ENCODE measurements at places on chromosomes 1 and 21.
A peak's percentile ranks its signal among the peaks of the same experiment; 100 is the strongest.

- no peaks in the 10 kb centered on the region for H3K27me3 ChIP-seq
- no peak overlapping the region for H3K27ac ChIP-seq
- no peak overlapping the region for H3K4me3 ChIP-seq
- peaks cover 2% of the 10 kb centered on the region for H3K4me1 ChIP-seq
- no peak for DNase-seq
- no peaks in the 10 kb centered on the region for H3K36me3 ChIP-seq
Observed at GRCh38 chr1:41523949-41524675, 39.6 kb upstream of the EDN2 start.

GRCh38 chr21:44438531-44439210 lies 16.6 kb upstream of the LRRC3 start:
- H3K4me3 ChIP-seq, result no peak overlapping the region
- H3K4me1 ChIP-seq, result no peaks in the 10 kb centered on the region
- no peaks in the 10 kb centered on the region for H3K27me3 ChIP-seq
- H3K27ac ChIP-seq, result no peak overlapping the region
- no peak for DNase-seq

GRCh38 chr1:78869136-78869535 lies 137.4 kb downstream of the ADGRL4 start:
- no peaks in the 10 kb centered on the region for H3K27me3 ChIP-seq
- H3K4me3 ChIP-seq, result no peak overlapping the region
- DNase-seq, result no peak
- H3K4me1 ChIP-seq, result no peaks in the 10 kb centered on the region
- no peak overlapping the region for H3K27ac ChIP-seq
- no peaks in the 10 kb centered on the region for H3K36me3 ChIP-seq

GRCh38 chr1:40183055-40183710 lies 22.0 kb downstream of the RLF start:
- DNase-seq, result peak; percentile 30
- no peaks in the 10 kb centered on the region for H3K4me1 ChIP-seq
- no peaks in the 10 kb centered on the region for H3K36me3 ChIP-seq
- no peak overlapping the region for H3K4me3 ChIP-seq

DNA sequence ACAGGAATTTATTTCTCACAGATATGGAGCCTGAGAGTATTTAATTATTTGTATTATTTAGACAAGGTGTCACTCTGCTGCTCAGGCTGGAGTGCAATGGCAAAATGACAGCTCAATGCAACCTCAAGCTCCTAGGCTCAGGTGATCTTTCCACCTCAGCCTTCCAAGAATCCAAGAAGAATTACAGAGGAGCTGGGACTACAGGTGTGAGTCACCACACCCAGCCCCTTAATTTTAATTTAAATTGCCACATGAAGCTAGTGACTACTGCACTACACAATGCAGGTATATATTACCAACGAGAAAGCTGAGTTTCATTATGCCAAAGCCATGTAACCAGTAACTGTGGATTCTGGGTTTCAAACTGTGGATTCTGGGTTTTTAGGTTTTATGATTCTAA lies 2.1 kb downstream of the KHDC4 start:
- H3K27ac ChIP-seq, result no peak overlapping the region
- peaks cover 26% of the 10 kb centered on the region for H3K4me1 ChIP-seq
- DNase-seq, result no peak
- no peak overlapping the region for H3K4me3 ChIP-seq

- H3K36me3 ChIP-seq, result no peaks in the 10 kb centered on the region
- H3K27ac ChIP-seq, result no peak overlapping the region
- no peak overlapping the region for H3K4me3 ChIP-seq
- no peaks in the 10 kb centered on the region for H3K4me1 ChIP-seq
- no peak for DNase-seq
Observed at GRCh38 chr1:111274653-111275052, 16.0 kb upstream of the CHIA start.

GRCh38 chr1:55150880-55151588 lies 64.1 kb downstream of the USP24 start:
- no peaks in the 10 kb centered on the region for H3K27me3 ChIP-seq
- no peak for DNase-seq
- H3K36me3 ChIP-seq, result no peaks in the 10 kb centered on the region
- H3K27ac ChIP-seq, result no peak overlapping the region
- no peak overlapping the region for H3K4me3 ChIP-seq
- H3K4me1 ChIP-seq, result no peaks in the 10 kb centered on the region

GRCh38 chr1:55483523-55483922 lies 268.4 kb upstream of the USP24 start:
- peaks cover 8% of the 10 kb centered on the region for H3K4me1 ChIP-seq
- H3K27me3 ChIP-seq, result no peaks in the 10 kb centered on the region
- DNase-seq, result no peak
- no peaks in the 10 kb centered on the region for H3K36me3 ChIP-seq
- H3K27ac ChIP-seq, result no peak overlapping the region
- no peak overlapping the region for H3K4me3 ChIP-seq

- peaks cover 13% of the 10 kb centered on the region for H3K4me1 ChIP-seq
- DNase-seq, result no peak
- no peaks in the 10 kb centered on the region for H3K27me3 ChIP-seq
- H3K36me3 ChIP-seq, result no peaks in the 10 kb centered on the region
- no peak overlapping the region for H3K4me3 ChIP-seq
- no peak overlapping the region for H3K27ac ChIP-seq
Observed at GRCh38 chr21:31887391-31887841, 14.6 kb downstream of the HUNK start.

GRCh38 chr1:15167386-15167785 lies 13.8 kb downstream of the TMEM51 start:
- H3K27ac ChIP-seq, result no peak overlapping the region
- H3K4me3 ChIP-seq, result no peak overlapping the region
- no peak for DNase-seq
- H3K36me3 ChIP-seq, result no peaks in the 10 kb centered on the region
- H3K27me3 ChIP-seq, result no peaks in the 10 kb centered on the region
- no peaks in the 10 kb centered on the region for H3K4me1 ChIP-seq

DNA sequence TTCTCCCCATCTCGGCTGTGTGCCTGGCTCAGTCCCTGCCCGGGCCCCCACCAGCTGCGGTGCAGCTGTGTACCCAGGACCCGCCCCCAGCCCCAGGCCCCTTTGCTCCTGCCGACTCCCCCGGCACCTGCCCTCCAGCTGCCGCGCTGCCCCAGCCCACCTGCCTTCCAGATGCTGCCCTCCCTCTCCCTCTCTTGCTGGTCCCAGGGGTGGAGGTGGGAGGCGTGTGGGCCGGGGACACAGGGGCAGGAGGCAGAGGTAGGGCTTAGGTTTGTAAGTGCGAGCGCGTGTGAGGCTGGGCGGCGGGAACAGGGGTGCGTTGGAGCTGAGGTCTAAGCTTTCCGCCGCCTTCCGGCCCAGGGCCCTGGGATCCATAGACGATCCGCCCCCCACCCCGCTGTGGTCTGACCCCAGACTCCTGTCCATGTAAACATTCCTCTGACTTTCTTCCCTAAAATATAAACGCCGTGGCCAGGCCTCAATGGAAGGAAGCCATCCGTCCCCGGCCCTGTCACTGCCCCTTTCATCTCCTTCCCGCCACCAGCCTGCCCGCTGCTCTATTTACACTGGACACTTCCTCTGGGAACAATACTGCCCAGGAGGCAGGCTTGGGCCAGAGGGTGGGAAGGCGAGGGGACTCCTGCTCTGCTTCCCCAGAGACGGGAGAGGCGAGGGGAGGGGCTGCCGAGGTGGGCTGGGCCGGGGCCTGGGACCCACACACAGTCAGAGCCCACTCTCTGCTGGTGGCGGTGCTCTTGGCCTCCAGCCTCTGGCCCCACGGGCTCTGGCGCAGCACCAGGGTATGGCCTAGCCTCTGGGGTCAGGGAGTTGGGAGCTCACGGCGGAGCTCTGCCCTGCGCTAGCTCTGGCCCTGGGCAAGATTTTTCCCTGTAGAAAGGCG lies 128.3 kb downstream of the CASZ1 start:
- H3K36me3 ChIP-seq, result no peaks in the 10 kb centered on the region
- DNase-seq, result peak; percentile 31
- no peak overlapping the region for H3K4me3 ChIP-seq
- no peaks in the 10 kb centered on the region for H3K27me3 ChIP-seq
- H3K4me1 ChIP-seq, result peaks cover 45% of the 10 kb centered on the region
- H3K27ac ChIP-seq, result no peak overlapping the region

DNA sequence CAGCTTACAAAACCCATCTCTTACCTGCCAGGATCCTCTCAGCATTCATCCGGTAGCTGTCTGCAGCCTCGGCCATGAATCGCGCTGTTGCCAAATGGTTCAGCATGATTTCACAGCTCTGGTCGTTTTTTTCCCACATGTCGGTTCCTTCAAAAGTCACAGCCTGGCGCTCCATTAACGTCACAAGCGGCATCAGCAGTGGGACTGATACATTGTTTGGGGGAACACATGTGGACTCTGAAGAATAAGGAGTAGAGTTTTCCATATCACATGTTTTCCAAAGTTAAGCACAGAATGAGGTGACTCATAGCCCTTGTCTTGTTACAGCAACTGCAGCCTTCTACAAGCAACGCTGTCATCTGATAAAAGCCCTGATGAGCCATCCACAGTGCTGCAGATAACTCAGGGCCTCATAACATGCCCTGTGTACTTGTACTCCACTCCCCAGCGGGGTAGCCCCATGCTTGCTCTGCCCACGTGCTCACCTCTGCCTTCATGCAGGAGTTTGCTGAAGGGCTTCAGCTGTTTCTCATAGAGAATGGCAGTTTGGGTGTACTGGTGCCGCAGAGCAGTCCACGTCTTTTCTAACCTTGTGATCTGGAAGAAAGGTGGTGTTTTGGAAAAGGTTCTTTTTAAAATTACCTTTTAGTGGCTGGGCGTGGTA lies 114.2 kb downstream of the BCAR3 start:
- no peaks in the 10 kb centered on the region for H3K36me3 ChIP-seq
- H3K27ac ChIP-seq, result peak overlapping the region; percentile 86
- DNase-seq, result peak; percentile 90
- no peak overlapping the region for H3K4me3 ChIP-seq
- H3K4me1 ChIP-seq, result peaks cover 21% of the 10 kb centered on the region

- H3K36me3 ChIP-seq, result no peaks in the 10 kb centered on the region
- peak overlapping the region; percentile 51 for H3K27ac ChIP-seq
- H3K4me3 ChIP-seq, result no peak overlapping the region
Observed at GRCh38 chr1:11929849-11930248, 3.6 kb upstream of the KIAA2013 start.

DNA sequence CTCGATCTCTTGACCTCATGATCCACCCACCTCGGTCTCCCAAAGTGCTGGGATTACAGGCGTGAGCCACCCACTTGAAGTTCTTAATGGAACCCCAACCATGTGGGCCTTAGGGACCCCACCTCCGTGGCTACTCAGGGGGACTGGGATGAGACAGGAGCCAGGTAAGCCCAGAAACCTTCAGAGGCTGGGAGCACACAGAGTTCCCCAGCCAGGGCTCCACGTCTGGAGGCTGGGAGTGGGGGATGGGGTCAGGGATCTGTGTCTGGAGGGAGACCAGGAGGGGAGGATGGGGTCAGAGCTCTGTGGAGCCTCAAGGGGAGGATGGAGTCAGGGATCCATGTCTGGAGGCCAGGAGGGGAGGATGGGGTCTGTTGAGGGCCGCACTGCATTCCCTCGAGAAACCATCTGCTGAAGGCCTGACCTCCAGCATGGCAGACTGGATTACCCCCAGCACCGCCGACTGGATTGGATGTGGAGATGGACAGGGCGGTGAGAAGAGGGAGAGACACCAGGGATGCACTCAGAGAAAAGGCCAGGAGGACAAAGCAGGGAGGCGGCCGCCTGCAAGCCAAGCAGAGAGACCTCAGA lies 2.1 kb upstream of the FTCD start:
- H3K27me3 ChIP-seq, result no peaks in the 10 kb centered on the region
- peak; percentile 4 for DNase-seq
- no peak overlapping the region for H3K27ac ChIP-seq
- H3K36me3 ChIP-seq, result no peaks in the 10 kb centered on the region

DNA sequence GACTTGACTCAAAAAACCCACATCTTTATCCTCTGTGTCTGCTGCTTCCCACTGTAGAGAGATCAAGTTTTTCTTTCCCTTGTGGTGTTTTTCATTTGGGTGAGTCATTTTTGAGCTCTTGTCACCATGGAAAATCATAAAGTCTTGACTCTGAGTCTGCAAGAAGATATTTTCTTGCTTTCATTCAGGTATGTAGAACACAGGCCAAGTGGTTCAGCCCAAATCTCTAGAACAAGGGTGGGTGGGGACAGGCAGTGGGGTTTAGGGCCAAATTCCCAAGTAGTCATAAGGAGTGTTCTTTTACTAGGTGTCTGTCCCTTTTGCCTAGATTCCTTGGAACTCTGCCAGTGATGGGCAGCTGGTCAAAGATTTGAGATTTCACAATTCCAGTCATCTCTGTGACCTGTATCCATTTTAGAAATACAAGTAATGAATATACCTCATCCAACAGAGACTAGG lies 21.5 kb upstream of the ARHGAP29 start:
- H3K27me3 ChIP-seq, result no peaks in the 10 kb centered on the region
- H3K4me1 ChIP-seq, result no peaks in the 10 kb centered on the region
- no peak overlapping the region for H3K4me3 ChIP-seq
- no peaks in the 10 kb centered on the region for H3K36me3 ChIP-seq
- DNase-seq, result peak; percentile 28

- DNase-seq, result peak; percentile 91
- H3K36me3 ChIP-seq, result no peaks in the 10 kb centered on the region
- no peaks in the 10 kb centered on the region for H3K27me3 ChIP-seq
- peak within 1 kb of the TSS; percentile 96 for H3K27ac ChIP-seq
- peak within 1 kb of the TSS; percentile 68 for H3K4me3 ChIP-seq
- peaks cover 39% of the 10 kb centered on the region for H3K4me1 ChIP-seq
Observed at GRCh38 chr1:153626904-153627714, at the start of gene S100A13. Gene S100A13, minus strand, starts transcription at chr1:153627505. Its CDS starts 1,033 bp downstream, at chr1:153626472.

- H3K4me3 ChIP-seq, result no peak overlapping the region
- H3K27ac ChIP-seq, result no peak overlapping the region
- H3K27me3 ChIP-seq, result peaks cover 2% of the 10 kb centered on the region
- H3K36me3 ChIP-seq, result no peaks in the 10 kb centered on the region
- DNase-seq, result no peak
Observed at GRCh38 chr1:232040260-232040659, 413.7 kb downstream of the DISC1 start.

DNA sequence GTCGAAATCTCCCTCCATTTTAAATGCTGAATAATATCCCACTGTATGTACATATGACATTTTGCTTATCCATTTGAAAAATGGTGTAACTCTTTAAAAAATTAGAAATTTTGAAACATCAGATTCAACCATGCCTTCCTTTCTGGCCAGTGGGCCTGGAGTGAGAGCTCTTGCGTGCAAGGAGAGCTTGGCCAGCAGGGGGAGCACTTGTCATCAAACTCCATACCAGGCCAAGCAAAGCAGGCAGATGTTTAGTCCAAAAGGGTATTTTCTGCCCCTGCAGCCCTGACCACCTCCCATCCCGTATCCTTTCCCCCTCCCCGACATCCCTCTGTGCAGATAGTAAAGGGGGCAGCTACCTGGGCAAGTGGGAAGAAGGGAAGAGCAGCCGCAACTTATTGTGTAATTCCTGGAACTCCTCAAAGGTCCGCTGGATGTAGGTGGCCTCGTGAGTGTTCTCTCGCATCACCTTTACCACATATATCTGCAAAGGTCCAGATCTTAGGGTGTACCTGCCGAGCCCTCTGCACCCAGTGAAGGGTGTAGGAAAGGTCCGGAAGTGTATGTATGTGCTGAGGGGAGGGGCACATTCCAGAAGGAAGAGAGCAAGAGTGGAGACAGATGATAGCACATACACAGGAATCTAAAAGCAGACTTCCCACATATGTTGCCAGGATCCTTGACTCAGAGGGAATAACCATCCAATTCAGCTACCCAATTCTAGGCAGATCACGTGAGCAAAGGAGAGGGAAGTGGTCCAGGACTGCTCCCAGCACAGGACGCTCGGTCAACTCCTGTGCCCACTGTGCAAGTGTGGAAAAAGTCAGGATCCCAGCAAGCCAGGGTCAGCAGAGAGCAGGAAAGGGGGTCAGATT lies 19.9 kb upstream of the PPP1R15B start:
- peak; percentile 89 for DNase-seq
- no peaks in the 10 kb centered on the region for H3K27me3 ChIP-seq
- H3K36me3 ChIP-seq, result no peaks in the 10 kb centered on the region
- H3K4me3 ChIP-seq, result no peak overlapping the region

All from hepatocyte (in vitro differentiated cells).